Sigmoid colon (tissue), 7 donors: ENCODE measurements at places on chromosomes 12 and 14. TPM values are rescaled to one million over a fixed set of nuclear protein-coding genes. Genes with fewer than 3 reads are reported as not detected.

GRCh38 chr12:49019120-49019430 is 499 bp upstream of the PRKAG1 start:
- peak overlapping the region; percentile 95 for H3K27ac ChIP-seq
- H3K27me3 ChIP-seq: no peaks in the 10 kb centered on the region
- no peak for DNase-seq
- peaks cover 24% of the 10 kb centered on the region for H3K36me3 ChIP-seq
- H3K4me3 ChIP-seq: peak overlapping the region; percentile 77

DNA sequence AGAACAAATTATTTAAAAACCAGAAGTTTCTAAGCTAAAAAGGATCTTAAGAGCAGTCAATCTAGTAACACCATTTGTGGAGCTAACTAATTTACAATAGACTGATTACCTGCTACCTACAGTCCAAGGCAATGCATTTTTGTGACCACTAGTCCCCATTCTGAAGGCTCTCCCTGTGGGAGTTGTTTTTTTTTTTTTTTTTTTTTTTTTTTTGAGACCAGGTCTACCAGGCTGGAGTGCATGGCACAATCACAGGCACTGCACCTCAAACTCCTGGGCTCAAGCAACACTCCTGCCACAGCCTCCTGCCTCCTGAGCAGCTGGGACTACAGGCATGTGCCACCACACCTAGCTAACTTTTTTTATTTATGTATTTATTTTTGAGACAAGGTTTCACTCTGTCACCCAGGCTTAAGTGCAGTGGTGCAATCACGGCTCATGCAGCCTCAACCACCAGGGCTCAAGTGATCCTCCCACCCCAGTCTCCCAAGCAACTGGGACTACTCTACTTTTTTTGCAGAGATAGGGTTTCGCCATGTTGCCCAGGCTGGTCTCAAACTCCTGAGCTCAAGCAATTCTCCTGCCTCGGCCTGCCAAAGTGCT is 3.9 kb downstream of the GNPTAB start:
- no peak overlapping the region for H3K4me3 ChIP-seq
- H3K27ac ChIP-seq: no peak overlapping the region
- H3K36me3 ChIP-seq: no peaks in the 10 kb centered on the region
- no peaks in the 10 kb centered on the region for H3K4me1 ChIP-seq

DNA sequence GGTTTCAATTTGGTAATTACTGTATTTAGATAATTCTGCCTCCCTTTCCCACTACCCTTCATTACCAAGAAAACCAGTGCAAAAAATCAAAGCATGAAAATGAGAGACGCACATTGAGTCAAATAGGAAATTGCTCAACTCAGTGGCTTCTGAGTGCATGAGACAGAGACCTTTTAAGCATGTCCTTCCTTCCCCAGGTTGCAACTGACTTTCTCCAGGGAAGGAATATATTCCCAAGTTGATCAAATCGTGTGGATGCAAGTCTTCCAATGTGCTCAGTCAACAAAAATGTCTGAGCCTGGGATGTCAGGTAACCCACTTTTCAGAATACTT is 12.9 kb downstream of the BMP4 start:
- H3K36me3 ChIP-seq: no peaks in the 10 kb centered on the region
- no peak for DNase-seq
- no peak overlapping the region for H3K4me3 ChIP-seq
- peaks cover 10% of the 10 kb centered on the region for H3K4me1 ChIP-seq
- peaks cover 24% of the 10 kb centered on the region for H3K27me3 ChIP-seq
- no peak overlapping the region for H3K27ac ChIP-seq

DNA sequence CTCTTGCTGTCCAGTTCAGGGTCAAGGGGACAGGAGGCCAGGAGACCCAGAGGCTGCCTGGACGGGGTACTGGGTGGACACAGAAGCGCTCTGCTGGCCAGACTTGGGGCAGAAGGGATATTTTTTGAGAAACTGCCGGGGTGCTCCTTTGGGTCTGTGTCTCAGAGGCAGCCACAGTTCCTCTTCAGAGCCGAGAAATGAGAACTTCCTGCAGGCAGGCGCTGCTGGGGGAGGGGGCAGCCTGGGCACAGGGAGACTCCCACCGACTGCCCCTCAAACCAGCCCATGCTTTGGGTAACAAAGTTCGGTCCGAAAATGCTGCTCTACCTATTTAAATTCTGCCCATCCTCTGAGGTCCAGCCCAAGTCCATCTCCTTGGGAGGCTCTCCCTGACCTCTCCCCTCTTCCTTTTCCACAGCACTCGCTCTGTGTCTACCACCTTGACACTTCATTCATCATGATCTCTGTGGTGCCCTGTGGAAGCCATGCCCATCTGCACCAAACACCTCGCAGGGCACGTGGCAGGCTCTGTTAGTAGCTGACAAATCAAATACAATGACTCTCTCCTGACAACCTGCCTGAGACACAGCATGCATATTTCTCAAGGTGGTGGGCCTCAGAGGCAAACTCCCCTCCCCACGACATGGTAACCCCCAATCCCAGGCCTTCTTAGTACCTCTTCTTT is 16.4 kb downstream of the HDAC7 start:
- DNase-seq: no peak
- no peaks in the 10 kb centered on the region for H3K27me3 ChIP-seq
- no peaks in the 10 kb centered on the region for H3K4me1 ChIP-seq
- peaks cover 4% of the 10 kb centered on the region for H3K36me3 ChIP-seq
- H3K4me3 ChIP-seq: no peak overlapping the region

GRCh38 chr12:75814851-75815754 is 216.5 kb downstream of the PHLDA1 start:
- no peak for DNase-seq
- H3K4me3 ChIP-seq: no peak overlapping the region
- H3K27ac ChIP-seq: peak overlapping the region; percentile 44
- peaks cover 17% of the 10 kb centered on the region for H3K4me1 ChIP-seq
- no peaks in the 10 kb centered on the region for H3K36me3 ChIP-seq

DNA sequence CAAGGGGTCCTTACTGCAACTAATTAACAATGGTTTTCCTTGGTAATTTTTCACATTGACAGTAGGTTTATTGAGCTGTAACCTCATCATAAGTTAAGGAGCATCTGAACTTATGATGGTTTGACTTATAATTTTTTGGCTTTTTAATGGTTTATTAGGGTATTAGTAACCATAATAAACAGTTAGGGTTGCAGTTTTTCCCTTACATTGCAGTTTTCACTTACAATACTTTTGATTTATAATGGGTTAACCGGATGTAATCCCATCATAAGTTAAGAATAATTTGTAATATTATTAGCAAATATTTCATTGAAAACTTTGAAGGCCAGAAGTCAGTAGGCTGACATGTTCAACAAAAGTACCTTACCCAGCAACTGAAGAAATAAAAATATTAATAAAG is 811.6 kb downstream of the TRHDE start:
- H3K27ac ChIP-seq: no peak overlapping the region
- no peaks in the 10 kb centered on the region for H3K4me1 ChIP-seq
- H3K4me3 ChIP-seq: no peak overlapping the region
- no peaks in the 10 kb centered on the region for H3K36me3 ChIP-seq
- H3K27me3 ChIP-seq: no peaks in the 10 kb centered on the region

GRCh38 chr12:99284161-99284560 is 363.4 kb upstream of the GARIN6 start:
- no peaks in the 10 kb centered on the region for H3K4me1 ChIP-seq
- DNase-seq: no peak
- no peak overlapping the region for H3K27ac ChIP-seq
- H3K36me3 ChIP-seq: no peaks in the 10 kb centered on the region

DNA sequence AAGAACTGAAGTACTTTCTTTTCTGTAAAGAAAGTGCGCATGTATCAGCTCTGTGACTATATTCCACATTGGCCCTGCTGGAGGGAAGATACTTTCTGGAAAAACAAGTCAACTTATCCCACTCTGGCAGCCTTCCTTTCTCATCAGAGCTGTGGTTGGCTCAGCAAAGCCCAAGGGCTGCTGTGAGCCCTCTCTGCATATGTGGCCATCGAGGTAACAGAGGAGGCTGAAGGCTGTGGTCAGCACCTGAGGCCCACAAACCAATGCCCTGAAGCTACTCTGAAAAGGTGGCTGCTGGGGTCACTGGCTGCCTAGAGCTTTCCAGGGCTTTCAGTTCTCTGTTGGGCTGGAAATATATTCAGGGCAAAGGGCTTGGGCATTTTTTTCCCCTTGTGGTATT is 70.8 kb upstream of the IGF1 start:
- H3K27ac ChIP-seq: no peak overlapping the region
- no peak for DNase-seq
- H3K36me3 ChIP-seq: no peaks in the 10 kb centered on the region
- no peaks in the 10 kb centered on the region for H3K27me3 ChIP-seq
- H3K4me3 ChIP-seq: no peak overlapping the region
- H3K4me1 ChIP-seq: no peaks in the 10 kb centered on the region

DNA sequence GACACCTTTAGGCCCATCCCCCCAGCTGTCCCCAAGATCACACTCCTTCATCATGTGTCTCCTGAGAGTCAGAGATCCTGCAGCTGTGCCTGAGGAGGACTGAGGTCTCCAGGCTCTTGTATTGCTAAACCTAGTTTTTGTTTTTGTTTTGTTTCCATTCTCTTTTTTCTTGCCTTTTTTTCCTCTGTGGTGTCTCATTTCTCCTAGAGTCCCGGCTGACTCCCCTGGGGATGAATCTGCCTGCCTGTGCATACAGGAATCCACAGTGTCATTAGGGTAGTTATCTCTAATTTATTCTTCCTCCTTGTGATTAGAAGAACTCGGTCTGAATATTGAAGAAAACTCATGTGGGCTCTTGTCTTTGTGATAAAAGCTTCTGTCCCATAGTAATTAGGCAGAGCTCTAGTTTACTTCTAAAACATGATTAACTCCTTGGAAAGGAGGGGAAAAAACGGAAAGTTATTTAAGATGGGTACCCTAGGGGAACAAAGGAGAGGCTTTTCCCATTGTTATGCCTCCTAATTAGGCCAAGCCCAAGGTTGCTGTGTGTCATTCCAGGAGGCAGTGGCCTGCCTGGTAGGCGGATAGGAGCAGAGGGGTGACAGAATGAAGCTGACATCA is 343.2 kb downstream of the ZFP36L1 start:
- peak overlapping the region; percentile 74 for H3K27ac ChIP-seq
- H3K4me3 ChIP-seq: no peak overlapping the region
- H3K4me1 ChIP-seq: peaks cover 69% of the 10 kb centered on the region
- no peaks in the 10 kb centered on the region for H3K36me3 ChIP-seq
- H3K27me3 ChIP-seq: no peaks in the 10 kb centered on the region

- no peak overlapping the region for H3K4me3 ChIP-seq
- H3K4me1 ChIP-seq: peaks cover 27% of the 10 kb centered on the region
- DNase-seq: peak; percentile 64
- H3K27me3 ChIP-seq: no peaks in the 10 kb centered on the region
- H3K27ac ChIP-seq: peak overlapping the region; percentile 88
- H3K36me3 ChIP-seq: no peaks in the 10 kb centered on the region
Observed at GRCh38 chr12:26017484-26018211, 59.2 kb downstream of the RASSF8 start.

The IL31 gene
- not detected for total RNA-seq

The LRRIQ1 gene
- total RNA-seq: under 0.01 TPM

The ARMH4 gene
- total RNA-seq: 6.6 TPM

The AKAP6 gene
- 25.5 TPM for total RNA-seq

The TOGARAM1 gene
- 24.0 TPM for total RNA-seq
